ENCODE measurements at places on chromosomes 12 and 14.

- DNase-seq = no peak
Observed at GRCh38 chr12:104189915-104190555, 25.5 kb upstream of the TXNRD1 start.

GRCh38 chr12:80938397-80938796, 663 bp upstream of the LIN7A start:
- DNase-seq = no peak

GRCh38 chr12:95784915-95785314, 5.6 kb downstream of the NTN4 start:
- DNase-seq = no peak

- no peak for DNase-seq
Observed at GRCh38 chr12:4270016-4270830, 3.3 kb upstream of the CCND2 start.

GRCh38 chr12:54549774-54550451, 512 bp downstream of the PDE1B start:
- DNase-seq = no peak

DNA sequence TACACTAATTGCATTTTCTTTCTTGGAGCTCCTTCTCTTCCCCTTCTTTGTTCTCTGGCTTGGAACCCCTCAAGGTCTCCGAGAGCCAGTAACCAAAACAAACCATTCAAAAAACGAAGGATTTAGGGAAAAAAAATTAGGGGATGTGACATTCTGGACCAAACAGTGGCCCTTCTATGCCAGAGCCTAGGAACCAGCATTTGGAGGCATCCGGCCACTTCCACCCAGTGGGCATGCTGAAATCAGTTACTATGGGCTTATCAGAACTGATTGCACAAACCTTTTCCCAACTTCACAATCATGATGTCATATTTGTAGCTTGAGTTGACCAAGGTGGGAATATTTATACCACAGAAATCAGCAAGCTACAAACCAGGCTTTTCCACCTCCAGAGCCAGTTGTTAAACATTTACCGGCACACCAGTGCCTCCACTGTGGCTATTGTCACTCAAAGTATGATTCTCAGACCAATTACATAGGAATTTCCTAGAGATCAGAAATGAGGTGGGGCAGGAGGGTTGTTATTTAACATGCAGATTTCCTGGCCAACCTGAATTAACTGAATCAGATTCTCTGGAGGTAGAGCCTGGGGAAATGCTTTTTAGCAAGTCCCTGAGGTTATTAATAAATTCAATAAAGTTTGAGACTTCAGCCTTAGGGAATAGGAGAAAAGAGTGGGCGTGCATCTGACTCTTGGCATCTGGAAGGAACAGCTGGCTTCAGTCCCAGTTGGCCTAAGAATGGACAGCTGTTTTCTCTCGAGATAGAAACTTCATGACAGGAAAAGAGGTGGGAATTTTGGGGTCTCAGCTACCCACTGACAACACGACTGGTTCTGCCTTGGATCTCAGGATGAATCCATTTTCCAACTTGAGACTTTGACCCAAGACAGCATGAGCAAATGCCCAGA, 273.9 kb downstream of the ZFP36L1 start:
- no peak for DNase-seq

DNA sequence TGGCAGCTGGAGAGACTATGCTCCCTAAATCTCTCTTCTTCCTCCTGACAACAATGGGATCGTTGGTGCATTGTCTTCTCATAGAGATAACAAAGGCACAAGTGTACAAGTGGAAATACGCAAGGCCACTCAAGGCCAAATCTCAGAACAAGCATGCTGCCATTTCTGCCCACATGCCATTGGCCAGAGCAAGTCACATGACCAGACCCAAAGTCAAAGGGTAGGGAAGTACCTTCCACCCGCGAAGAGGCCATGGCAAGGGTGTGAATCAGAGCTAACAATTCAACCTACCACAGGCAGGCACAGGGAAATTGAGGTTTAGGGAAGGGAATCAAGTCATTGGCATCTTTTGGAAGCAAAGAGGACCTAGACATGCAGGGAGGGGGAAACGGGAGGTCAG, 38.5 kb upstream of the IGF1 start:
- DNase-seq = no peak

DNA sequence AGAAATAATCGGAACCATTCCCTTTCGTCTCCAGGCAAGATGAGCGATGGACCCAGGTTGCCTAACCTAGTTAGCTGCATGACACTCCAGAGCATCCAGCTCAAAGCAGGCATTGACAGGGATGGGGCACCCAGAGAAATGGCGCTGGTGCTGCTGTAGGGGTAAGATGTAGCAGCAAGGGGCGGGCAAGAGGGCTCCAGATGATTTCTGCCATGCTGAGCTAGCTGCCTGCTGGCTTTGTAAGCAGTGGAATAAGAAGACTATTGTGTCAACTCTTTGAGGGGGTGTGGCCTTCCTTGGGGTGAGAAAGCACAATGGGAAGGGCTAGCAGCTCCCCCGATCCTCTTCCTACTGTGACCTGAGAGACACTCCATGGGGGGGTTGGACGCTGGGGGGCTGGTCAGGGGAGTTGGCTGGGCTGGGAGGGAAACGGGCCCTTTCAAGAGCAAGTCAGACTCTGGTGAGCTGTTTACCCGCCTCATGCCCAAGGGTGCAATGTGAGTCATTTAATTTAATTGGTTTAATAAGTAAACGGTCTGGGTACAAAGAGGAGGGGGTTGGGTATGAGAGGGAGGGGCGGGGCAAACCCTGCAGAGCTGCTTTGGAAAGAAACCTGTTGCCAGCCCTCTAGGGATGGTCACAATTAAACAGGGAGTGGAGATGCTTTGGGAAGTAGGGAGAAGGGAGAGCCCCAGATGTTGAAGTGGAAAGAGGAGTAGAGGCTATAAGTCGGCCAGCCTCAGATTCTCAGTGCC, 50.5 kb downstream of the B4GALNT3 start:
- DNase-seq = no peak
